ENCODE measurements at places on chromosomes 16 and 17.

DNA sequence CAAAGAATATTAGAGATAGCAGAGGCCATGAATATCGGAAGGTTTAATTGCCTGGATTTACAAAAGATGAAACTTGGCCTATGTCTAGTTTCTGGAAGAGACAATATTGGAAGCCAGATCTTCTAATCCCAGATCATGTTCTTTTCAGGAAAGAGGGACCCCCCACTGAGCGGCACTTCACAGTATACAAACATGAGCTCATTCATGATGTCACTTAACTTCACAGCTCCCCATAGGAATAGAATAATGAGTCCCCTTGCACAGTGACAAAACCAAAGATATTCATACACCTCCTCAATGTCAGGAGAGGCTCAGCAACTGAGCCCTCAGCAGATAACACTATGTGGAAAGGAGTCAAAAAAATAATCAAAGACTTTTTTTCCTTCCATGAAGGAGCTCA, 147.5 kb downstream of the CDH11 start:
- no peak for DNase-seq

GRCh38 chr17:44892250-44892649, 7.0 kb downstream of the EFTUD2 start:
- DNase-seq = no peak

DNA sequence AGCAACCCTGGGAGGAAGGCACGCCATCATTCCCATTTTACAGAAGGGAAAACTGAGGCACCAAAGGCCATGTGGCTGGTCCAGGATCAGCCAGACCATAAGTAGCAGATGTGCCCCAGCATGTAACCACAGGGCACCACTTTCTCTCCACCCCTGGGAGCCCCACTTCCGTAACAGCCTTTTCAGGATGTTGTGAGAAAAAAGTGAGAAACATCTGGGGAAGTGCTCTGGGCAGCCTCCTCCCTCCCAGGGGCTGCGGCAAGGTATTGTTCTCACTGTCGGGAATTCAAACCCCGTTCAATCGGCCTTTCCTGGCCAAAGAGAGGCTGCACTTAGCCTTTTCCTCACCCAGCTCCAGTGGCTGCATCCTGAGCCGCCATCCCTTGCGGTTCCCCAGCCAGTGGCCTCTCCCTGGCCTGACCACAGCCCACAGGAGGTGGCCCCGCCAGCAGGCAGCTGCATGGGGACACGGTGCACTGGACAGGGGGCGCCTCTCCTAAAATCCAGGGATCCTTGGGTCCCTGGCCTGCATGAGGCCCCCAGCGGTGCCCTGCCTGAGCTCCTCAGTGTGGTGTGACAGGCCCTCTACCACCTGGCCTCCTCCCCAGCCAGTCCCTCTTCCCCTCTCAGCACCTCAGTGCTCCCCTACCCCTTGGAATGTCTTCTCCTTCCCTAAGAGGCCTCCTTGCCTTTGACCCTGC, 5.7 kb upstream of the CDH5 start:
- DNase-seq = no peak

DNA sequence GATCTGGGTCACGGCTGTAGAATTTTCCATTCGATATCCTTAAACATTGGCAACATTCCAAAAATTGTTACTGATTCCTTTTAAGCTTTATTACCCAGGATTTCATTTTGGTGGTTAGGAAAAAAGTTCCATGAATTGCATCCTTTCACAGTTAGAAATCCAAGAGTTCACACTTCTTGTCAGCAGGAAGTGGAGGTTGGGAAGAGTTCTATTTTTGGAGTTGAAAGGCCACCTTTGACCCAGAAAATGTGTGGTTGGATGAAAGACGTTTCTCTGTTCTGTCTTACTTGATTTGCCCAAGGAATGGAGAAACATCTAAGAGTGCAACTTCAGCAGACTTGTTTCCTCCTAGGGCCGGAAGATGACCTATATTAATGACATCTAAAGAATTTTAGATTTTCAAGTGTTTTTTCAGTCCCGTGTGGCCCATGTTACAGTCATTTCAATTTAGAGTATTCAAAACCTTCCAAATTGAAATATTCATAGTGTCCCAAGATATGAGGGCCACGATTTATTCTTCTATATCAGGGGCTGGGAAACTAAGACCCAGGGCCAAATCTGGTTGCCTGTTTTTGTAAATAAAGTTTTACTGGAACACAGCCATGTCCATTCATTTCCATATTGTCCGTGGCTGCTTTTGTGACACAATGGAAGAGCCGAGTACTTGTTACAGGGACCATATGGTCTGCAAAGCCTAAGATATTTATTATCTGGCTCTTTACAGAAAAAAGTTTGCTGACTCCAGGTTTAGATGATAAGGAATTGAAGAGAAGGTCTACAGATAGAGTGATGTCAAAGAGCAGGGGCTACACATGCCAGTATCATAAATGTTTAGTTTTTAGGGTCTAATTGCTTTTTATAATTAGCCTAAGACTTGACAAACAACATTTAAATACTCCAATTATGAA, 50.2 kb downstream of the CDK5R1 start:
- DNase-seq = no peak

GRCh38 chr17:47733674-47734410, 806 bp downstream of the TBX21 start:
- DNase-seq = no peak

GRCh38 chr16:60905811-60906210, 1130.4 kb downstream of the CDH8 start:
- DNase-seq = no peak

DNA sequence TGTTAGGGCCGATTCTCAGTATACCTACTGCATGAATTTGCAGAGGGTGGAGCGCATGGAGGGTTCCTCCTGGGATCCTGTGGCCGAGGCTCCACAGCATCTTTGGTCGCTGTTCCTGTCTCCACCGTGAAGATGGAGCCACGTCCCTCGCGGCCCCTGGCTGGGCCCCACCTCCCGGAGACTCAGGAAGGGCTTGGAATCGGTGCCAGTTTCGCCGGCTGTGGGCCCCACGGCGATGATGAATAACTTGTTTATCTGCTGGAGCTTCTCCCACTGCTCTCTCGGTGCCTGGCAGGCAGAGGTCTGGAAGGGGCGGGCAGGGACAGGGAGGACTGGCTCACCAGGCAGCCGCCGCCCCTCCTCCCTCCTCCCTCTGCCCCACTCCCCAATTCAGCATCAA, 8.1 kb downstream of the SLC5A11 start:
- DNase-seq = peak; percentile 71

GRCh38 chr17:57773557-57773956, 28.5 kb upstream of the CCDC182 start:
- no peak for DNase-seq

DNA sequence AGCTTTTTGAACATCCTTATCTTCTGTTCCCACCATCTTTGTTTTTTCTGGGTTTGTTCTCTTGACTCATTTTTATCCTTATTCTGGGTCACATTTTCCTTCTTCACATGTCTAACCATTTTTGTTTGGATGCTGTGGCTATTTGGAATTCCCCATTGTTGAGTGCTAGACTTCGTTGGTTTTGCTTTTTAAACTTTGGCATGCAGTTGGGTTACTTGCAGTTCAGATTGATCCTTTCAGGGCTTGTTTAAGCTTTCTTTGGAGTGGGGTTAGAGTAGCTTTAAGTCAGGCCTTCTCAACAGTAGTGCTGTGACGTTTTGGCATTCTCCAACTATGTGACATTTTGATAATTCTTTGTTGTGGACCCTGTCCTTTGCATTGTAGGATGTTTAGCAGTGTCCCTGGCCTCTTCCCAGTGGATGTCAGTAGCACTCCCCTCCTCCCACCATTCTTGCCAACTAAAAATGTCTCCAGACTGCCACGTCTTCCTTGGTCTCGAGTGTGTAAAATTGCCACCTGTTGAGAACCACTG, 21.1 kb downstream of the PRMT7 start:
- no peak for DNase-seq

GRCh38 chr17:81034168-81034777, 678 bp upstream of the BAIAP2 start:
- DNase-seq = no peak

DNA sequence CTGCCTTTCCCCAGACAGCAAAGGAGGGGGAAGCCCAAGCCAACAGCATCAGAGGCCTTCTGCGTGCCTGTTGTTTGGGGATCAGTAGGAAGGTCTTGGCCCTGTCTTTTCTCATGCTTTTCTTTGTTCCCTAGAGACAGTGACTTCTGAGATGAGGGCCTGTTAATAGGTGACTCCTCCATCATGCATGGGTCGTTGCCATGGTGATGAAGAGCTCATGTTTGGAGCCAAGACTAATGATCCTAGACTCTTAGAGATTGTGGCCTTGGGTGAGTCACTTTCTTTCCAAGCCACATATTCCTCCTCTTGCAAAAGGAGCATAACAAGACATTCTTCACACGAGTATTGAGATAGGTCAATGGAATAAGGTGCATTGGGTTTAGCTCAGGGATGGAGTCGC, 201.1 kb upstream of the ASIC2 start:
- peak; percentile 73 for DNase-seq

- no peak for DNase-seq
Observed at GRCh38 chr17:45800816-45801215, 16.7 kb downstream of the CRHR1 start.
